LoVo (cell line): ENCODE measurements at places on chromosomes 6 and 20.

DNA sequence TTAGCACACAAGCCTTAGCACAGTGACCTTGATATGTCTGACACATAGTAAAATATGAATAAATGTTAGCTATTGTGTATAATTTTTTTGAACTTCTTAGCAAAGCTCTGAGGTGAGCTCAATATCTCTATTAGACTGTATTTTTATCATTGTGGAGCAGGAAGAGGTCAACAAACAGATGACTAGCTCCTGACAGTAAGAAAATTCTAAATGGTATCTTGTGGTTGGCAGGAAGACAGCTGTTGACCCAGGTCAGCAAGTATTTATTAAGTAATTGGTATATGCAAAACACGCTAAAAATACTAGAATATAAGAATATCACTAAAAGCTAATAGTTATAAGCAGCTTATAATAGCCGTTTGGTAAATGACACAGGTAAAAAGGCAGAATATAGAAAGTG, 77.5 kb upstream of the MARCKS start:
- DNase-seq: no peak

GRCh38 chr6:6131492-6132109, 124.9 kb upstream of the NRN1 start:
- no peak for DNase-seq

DNA sequence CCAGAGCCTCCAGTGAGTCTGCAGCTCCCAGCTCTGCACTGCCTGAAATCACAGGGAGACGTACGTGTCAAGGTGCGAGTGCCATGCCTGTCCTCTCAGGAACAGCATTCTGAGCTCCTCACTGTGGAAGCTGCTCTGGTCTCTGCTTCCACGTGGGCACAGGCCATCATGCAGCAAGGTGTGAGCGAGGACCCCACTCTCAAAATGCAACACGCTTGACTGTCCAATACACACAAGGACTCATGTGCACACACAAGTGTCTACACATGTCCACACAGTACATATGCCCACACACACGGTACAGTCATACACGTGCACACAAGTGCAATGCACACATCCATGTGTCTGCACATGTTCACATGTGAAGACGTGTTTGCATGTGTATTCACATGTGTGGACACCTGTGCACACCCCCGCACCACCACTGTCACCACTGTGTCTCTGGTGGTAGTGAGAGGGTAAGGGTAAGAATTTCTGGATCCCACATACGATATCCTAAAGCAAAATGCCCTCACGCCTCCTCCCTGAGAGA, 260.5 kb downstream of the DLL1 start:
- DNase-seq: no peak

DNA sequence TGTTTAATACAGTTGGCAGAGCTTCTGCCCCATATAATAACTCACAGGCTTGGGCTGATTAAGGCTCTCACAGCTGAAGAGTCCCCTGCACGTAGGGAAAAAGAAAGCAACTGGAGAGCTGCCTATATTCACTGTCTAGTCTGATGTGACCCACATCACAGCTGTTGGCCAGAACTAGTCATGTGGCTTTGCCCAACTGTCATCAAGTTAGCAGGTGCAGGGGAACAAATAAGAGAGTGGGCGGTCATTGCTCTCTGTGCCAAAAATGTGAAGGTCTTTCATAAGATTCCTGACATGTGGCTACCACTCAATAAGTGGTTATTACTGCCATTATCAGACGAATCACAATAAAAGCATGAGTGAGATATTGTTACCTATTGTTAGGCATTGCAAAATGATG, 665.2 kb downstream of the DOK5 start:
- DNase-seq: no peak

- DNase-seq: no peak
Observed at GRCh38 chr6:162408826-162409535, 318.6 kb downstream of the PRKN start.

DNA sequence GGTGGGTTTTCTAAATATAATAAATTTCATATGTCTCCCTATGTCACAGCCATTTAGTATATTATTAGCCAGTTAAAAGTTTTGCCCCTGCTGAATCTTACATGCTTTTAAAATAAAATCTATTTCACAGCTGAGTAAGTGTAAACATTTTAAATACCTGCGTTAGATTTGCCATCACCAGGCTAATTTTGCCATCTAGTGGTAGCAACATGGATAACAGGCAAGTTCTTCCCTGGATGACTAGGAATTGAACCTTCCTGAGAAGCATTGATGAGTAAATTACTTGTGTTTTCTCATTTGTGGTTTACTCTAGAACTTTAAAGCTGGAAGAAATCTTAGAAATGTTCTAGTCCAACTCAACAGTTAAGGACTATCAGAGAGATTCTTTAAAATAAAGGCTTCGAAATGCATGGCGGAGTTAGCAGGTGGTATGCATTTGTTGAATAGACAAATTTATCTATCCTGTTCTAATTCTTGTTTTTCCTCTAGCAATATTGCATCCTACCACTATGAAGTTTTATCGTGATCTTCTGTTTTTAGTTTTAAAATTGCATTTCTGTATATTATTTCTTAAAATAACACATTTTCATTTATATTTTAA, 2.6 kb downstream of the PRSS35 start:
- peak; percentile 72 for DNase-seq

DNA sequence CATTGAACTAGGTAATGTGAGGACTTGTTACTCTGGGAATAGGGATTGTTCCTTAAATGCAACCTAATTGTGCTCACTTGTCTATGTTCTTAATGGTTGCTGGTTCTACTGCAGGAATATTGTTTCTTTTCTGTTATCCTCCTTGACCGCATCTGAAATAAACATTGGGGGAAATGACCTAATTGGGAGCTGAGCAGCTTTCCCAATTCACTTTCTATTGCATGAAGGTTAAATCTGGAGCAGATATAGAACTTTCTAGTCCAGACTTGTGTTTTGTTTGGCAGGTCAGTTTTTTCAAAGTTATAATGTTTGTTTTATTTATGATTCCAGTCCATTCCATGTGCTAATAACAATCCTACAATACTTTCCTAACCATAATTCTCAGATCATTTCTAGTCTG, 981.0 kb upstream of the CITED2 start:
- DNase-seq: no peak

DNA sequence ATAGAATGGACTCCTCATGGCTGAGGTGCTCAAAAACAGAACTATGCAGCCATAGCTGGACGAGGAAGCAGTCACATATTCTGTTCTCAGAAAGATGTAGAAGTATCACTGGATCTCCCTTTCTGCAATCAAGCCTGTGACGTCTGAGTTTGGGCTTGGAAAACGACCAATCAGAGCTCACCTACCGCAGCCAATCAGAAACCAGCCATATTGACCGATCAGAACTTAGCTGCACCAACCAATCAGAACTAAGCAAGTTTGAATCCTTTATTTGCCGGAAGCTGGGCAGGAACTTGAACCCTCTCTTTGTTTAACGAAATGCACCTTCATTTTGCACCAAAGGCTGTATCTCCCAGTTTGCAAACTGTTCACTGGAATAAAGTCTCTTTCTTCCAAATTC, 21.8 kb upstream of the RAB23 start:
- DNase-seq: no peak

DNA sequence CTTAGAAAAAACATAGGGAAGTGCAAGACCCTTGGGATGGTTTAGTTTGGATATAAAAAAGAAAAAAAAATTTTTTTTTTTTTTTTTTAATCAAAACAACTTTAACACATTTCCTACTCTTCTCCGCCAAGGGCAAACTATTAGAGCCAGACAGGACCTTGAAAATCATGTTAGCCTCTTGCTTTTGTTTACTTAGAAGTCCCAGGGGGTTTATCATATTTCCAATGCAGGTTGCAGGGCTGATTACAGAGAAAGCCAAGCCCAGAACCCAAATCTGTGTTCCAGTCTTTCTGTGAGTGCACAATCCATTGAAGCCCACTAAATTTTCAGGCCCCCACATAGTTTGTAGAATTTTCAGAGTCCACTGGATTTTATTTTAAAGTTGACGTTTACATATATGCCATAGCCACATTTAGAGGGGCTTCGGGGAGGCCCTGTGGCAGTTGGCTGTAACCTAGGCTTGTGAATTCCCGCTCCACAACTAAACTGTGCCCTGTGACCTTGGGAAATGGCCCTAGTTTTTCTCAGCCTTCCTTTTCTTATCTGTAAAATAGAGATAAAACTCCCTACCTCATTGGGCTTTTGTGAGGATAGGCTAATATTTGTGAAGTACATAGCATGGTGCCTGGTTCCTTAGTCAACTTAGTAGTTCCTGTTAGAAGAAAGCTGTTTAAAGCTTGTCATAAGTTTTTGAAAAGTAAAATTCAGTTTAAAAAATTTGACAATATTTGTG, 55.7 kb downstream of the NCOA7 start:
- no peak for DNase-seq
